ENCODE measurements at places on chromosomes 1 and 21. TPM values are rescaled to one million over a fixed set of nuclear protein-coding genes. Genes with fewer than 3 reads are reported as not detected.

GRCh38 chr1:205452933-205453332 lies 2.9 kb downstream of the BLACAT1 start:
- no peak for DNase-seq

DNA sequence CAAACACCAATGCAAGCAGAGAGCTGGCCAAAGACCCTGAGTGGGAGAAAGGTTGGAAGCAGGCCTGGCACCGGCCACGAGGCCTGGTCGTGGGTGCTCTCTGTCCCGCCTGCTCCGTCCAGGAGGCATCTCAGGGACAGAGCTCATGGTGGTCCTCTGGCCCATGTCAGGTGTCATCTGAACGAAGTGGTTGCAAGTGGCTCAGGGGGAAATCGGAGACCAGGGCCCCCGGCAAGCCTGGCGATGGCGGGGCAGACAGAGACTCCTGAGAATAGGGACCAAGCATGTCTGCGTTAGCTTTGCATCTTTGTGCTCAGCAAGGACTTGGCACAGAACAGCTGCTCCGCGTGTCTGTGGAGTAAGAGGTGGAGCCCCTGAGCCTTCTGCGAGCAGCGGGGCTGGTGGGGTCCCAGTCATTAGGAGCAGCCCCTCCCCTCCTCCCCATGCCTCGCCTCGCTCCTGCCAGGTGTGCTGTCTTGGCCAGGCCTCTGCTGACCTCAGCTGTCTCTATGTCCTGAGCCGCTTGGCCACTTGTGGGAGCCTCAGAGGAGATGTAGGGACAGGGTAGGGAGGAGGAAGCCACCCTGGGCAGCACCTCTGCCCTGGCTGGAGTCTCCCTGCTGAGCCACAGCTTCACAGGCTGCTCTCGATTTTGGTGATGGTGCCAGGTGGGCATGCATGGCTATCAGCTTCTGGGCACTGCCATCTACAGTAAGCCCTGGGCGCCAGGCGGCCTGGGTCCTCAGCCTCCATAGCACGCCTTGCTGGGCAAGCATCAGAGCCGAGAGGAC lies 362.9 kb upstream of the VAMP3 start:
- peak; percentile 41 for DNase-seq

DNA sequence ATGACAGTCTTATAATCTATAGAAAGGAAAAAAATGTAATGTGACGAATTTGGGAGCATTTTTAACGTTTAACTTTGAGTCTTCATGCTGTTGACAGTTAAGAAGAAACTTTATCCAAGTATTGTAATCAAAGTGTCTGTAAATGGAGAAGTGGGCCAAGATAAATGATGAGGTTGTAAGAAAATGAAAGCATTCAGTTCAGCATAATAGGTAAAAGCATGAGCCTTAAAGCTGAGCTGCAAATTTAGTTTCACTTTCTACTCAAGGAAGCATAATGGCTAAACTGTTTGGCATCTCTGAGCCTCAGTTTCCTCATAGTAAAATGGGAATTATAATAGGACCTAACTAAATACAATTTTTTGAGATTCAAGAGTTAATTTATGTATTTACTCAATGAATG lies 1554.8 kb downstream of the KCNT2 start:
- DNase-seq = no peak

GRCh38 chr1:26546375-26546774 lies 16.8 kb downstream of the RPS6KA1 start:
- no peak for DNase-seq

The CDA gene
- 4.3 TPM for total RNA-seq

Measured in sigmoid colon (tissue), 7 donors.